Endodermal cell (in vitro differentiated cells): ENCODE measurements at places on chromosomes 1 and 21.

DNA sequence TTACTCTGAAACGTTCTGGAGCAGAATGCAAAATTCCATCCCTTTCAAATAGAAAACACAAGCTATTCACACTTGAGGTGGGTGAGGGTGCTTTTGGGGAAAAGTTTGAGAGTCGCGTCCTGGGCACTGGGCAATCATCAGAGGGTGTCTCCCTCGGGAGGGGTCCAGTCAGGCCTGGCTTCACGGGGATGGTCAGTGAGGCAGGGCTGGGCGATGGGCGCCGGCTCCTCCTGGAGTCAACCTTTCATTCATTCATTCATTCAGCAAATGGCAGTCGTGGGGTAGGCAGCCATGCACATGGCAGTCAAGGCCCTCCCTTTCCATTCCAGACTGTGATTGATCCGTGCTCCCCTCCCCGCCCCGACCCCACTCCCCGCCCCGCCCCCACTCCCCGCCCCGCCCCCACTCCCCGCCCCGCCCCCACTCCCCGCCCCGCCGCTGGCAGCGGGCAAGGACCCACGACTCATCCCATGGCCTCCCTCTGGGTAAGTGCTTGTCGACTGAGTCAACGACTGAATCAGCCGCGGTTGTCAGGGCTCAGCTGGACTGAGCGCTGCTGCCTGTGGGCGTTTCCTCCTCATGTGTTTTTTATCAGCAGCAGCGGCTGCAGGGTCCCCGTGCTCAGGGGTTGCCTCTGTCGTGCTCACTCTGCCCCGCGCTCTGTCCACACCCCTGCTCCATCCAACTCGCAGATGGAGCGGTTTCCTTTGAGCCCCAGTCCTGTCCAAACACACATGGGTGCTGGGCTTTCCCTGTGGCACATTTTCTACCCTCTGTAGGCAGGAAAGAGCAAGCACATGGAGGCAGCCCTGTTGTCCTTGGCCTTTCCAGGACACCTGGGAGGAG is 12.5 kb upstream of the SPSB1 start:
- peak; percentile 71 for DNase-seq

DNA sequence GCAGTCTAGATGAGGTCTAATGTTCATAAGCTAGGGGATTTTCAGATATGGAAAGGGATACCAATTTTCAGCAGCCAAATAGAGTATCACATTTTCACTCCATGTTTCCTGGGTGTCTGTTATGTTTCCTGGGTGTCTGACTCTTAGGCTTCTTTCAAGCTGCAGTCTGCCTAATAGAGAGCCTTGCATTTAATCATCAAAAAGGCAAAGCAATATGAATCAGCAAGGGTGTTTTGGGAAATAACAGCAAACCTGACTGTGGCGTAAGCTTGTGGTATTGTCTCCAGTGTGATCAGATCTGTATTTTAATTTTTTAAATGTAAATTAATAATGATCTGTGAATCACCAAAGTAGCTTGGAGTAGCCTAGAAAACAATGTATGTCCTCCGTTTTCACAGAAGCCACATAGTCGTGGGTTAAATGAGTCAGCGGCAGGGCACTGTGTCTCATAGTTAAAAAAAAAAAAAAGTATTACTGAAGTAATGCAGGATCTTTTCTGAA is 10.4 kb downstream of the LGALS8 start:
- no peak for DNase-seq

DNA sequence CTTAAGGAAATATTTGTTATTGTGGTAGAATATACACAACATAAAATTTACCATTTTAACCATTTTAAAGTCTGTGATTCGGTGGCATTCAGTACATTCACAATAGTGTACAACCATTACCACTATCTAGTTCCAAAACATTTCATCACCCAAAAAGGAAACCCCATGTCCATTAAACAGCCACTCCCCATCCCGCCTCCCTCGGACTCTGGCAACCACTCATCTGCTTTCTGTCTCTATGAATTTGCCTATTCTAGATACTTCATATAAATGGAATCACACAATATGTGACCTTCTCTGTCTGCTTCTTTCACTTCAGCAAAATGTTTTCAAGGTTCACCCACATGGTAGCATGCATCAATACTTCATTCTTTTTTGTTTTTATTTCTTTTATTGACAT is 51.3 kb downstream of the PTP4A2 start:
- DNase-seq = no peak

GRCh38 chr1:164640686-164641352 is 81.8 kb downstream of the PBX1 start:
- DNase-seq = no peak

DNA sequence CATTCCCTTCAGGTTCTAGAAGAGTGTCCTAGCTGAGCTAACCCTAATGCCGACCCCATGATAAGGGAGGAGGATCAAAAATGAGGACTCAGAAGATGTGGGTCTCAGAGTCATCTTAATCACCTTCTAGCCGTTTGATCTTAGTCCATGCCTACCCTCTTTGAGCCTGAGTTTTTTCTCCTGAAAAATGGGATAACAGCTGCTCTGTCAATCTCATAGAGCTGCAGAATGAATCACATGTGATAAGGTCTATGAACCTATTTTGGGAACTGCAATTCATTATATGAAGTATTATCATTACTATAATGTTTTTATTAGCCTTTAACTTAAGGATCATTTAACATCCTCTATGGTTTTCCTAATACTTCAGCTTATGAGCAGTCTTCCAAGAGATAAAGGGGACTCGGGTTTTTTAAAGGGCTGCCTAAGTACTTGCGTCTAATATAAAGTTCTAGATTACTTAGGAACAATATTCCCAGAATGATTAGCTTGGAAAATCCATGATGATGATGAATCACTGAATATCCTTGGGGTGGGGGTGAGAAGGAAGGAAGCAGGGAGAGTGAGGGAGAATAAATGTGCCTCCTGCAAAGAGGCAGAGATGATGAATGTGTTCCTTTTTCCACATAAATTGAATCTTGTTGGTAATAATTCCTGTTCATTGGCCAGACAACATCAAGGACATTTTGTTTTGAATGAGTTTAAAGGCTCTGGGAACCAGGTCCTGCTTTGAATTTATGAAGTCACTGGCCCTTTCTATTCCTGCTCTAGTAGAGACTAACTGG is 66.8 kb downstream of the COLGALT2 start:
- DNase-seq = no peak

DNA sequence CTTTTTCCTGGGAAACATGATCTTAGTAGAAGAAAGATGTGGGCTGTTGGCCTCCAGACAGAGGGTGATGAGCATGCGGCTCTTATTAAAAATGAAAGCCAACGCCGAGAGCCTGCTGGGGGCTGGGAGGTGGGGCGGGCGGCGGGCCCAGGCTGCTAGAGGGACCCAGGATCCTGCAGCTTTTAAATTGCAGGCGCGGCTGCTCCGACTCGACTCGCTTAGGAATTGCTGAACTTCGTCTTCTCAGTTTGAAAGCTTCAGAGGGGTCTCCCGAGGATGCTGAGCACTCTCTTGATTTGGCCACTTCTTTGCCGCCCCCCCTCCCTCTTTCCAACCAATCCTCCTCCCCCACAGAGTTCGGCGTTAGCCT is 1.2 kb downstream of the AGPAT3 start:
- DNase-seq = peak; percentile 68

GRCh38 chr1:64923294-64923718 is 43.0 kb downstream of the JAK1 start:
- no peak for DNase-seq

GRCh38 chr1:214718724-214719123 is 115.7 kb downstream of the CENPF start:
- DNase-seq = no peak

DNA sequence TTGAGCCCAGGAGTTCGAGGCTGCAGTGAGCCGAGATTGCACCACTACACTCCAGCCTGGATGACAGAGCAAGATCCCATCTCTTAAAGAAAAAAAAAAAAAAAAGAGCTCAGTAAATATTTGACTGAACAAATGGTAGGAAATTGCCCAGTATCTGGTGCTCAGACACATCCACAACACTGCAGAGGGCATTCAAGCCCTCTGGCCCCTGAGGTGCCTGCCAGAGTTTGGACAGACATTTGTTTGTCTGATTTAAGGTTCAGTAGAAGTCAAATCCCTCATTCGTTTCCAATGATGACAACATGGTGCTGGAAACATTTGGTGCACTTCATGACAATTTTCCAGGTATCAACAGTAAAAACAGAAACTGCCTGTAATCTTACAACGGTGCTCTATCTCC is 86.6 kb downstream of the HLCS start:
- no peak for DNase-seq

DNA sequence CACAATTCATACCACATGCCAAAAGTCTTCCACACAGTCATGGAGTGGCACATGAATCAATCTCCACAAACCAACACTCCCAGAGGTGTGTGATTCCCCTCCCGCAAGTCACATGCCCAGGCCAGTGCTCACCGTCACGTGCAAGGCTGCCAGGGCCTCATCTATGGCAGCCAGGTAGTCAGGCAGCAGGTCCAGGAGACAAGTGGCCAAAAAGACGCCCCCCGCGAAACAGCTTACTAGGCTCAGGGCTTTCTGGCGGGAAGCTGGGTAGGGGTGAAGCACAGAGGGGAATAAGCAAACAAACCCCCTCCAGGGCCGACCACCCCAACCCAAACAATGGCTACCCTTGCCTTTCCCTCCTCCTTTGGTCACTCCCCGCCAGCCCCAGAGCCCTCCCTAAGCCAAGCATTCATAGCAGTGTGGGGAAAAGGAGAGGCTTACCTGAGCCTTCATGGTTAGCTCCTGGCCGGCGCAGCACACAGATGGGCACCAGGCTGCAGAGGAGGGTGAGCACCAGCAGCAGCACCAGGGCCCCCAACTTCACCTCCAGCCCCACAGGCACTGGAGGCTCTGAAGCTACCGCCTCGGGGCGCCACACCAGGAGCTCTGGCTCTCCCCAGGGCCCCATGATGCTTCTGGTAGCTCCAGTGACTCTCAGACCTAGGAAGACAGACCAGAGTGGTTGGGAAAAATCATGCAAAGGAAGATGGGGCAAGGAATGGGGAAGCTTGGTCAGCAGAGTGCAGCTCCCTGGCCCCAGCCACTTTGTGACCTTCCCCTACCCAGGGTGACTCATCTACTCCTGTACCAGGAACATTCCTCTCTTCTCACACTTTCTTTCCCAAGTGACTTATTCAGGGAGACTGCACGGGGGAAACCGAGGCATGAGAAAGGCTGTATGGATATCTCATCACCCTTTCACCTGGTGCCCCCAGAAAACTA is 978 bp downstream of the SLC39A1 start:
- peak; percentile 72 for DNase-seq
